ENCODE measurements at places on chromosomes 6 and 20.

DNA sequence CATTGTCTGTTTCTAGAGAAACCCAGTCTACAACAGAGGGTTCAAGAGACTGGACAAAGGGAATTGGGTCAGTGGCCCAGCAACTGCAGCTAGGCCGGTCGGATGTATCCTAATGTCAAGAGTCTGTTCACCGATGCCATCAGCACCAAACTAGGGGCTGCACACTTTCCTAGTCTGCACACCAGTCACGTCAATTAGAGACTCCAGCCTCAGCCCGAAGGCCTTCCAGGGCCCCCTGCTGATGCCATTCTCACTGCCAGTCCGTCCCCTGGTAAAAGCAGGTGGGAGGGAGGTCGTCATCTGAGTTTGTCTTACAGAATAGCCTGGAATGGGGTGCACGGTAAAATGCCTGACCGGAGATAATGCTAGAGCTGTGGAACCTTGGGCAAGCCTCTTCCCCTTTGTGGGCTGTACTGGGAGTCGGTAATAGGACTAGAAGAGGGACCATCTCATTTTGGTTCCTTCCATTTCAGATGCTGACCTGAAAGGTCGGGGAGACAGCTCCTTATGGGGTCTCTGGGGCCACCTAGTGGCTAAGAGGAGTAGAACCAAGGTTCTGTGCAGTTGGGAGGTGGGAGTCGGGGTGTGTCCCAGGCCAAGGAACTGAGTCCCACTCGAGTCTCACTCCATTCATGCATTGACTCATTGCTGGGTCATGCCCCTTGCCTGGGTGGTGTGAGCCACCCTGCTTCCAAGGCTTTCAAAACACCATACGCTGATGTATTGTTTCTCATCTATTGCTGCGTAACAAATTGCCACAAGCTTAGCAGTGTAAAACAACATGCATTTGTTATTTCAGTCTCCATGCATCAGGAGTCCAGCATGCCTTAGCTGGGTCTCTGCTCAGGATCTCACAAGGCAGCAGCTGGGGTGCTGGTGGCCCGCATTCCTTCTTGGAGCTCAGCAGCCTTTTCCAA lies 5.1 kb downstream of the SOX12 start:
- peak; percentile 48 for DNase-seq

DNA sequence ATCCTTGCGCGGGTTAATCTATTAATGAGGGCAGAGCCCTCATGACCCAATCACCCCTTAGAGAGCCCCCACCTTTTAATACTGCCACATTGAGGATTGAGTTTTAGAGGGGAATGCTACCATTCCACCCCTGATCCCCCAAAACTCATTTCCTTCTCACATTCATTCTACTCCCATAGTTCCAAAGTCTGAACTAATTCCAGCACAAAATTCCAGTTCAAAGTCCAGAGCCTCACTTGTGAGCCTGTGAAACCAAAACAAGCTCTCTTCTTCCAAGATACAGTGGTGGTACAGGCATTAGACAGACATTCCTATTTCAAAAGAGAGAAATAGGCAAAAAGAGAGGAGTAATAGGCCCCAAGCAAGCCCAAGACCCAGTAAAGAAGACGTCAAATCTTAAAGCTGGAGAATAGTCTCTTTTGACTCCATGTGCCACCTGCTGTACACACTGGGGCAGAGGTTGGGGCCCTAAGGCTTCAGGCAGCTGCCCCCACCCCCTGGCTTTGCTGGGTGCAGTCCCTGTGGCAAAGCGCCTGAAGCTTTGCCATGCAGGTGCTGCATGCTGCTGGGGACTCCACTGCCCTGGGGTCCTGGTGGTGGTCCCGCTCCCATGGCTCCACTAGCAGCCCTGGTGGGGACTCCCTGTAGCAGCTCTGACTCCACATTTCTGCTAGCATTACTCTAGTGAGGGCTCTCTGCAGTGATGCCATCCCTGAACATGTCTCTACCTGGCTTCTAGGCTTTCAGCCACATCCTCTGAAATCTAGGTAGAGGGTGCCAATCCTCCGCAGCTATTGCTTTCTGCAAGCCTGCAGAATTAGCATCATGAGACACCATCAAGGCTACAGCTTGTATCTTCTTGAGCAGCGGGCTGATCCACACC lies 41.3 kb downstream of the RSPH3 start:
- DNase-seq: no peak

DNA sequence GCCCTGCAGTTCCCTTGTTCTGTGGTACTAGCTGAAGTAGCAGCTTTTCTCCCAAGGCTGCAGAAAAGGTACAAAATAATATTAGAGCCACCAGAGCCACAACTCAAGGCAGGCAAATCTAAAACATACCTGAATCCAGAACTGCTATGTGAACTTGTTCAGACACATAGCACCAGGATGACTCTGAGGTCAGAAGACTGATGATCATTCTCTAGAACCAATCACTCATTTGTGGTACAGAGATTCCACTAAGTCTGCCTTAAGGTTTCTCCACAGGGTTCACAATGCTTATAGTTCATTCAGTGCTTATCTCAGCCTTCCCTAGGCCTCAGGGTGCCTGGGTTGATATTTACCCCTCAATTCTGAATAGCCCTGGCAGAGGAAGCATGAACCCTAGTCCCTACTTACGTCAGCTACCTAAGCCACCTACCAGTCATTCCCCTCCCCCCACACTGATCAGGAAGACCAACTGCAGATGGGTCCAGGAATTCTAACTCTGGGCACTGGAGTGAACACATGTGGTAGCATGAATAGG lies 140.9 kb upstream of the MOCS1 start:
- no peak for DNase-seq

- no peak for DNase-seq
Measured at GRCh38 chr20:22472447-22473100, 111.8 kb downstream of the FOXA2 start.

GRCh38 chr20:37529214-37529967 lies 1.7 kb upstream of the BLCAP start:
- no peak for DNase-seq

- DNase-seq: no peak
Measured at GRCh38 chr20:7695051-7695495, 245.2 kb downstream of the HAO1 start.

- DNase-seq: peak; percentile 79
Measured at GRCh38 chr20:32249030-32249738, 28.3 kb upstream of the KIF3B start.

DNA sequence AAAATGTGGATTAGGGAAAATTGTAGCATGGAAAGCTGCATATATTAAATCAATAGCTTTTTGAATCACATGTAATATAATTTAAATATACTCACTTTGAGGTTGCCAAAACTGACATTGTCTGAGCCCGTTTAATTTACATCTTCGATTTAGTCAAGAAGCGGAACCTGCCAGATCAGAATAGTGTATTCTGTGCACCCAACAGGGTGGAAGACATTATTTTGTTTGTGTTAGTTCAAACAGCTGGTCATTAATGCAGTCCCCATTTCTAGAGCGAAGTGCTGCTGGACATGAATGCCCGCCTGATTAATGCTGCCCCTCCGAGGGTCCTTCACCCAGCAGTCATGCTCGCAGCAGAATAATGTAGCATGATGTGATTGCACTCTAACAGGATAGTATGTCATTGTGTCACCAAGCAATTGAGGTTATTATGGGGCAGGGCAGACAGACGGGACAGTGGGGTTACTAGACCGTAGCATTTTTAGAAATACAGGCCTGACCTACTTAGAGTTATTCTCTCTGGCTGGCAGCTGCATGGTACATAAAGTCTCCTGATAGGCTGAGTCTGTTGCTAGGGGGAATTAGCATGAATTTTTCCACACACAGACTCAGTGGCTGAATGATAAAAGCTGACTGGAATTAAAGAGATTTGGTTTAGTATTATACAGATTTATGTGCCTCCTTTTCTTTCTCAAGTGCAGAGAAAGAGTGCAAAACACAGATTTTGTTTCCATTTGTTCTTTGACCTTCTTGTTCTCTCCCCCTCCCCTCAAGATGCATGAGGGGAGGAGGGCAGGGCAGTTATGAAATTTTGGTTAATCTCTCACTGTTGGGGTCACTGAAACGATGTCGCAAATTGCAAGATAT lies 147.1 kb downstream of the PRL start:
- DNase-seq: no peak

DNA sequence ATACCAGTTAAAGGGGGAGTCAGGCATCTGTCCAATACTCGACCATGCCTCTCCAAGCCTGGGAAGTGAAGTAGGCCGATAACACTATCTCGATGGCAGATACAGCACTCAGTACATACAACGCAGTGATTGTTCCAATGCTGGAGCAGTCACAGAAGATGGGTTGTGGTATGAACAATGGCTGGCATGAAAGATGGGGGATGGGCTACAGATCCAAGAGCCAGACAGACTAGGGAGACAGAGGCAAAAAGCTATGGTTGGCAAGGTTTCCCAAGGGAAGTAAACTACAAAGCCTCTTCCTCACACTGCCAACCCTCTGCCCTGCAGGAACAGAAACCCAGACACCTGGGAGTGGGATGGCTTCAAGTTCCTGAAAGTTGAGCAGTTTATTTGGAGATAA lies 19.2 kb downstream of the FKBP1A start:
- no peak for DNase-seq

GRCh38 chr20:49833483-49833882 lies 20.9 kb downstream of the SLC9A8 start:
- DNase-seq: no peak

- DNase-seq: no peak
Measured at GRCh38 chr6:45105170-45105820, 222.8 kb upstream of the RUNX2 start.

GRCh38 chr6:91167846-91168245 lies 581.0 kb upstream of the MAP3K7 start:
- DNase-seq: no peak

DNA sequence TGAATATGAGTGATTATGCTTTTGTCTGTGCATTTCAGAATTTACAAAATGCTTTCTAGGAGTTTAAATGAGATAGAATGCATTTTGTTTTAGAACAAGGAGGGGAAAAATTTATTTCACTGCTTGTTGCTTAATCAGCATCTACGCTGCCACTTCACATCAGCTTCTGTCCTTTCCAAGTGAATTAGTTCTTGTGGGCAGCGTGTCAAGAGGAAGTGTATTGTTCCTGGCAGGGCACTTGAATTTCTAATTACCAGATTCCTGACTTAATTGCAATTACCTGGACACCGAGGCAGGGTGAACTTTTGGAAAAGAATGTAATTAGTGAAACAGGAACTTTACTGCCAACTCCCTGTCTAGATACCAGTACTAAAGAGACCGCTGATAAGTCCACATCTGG lies 263.5 kb downstream of the TMEM242 start:
- no peak for DNase-seq

DNA sequence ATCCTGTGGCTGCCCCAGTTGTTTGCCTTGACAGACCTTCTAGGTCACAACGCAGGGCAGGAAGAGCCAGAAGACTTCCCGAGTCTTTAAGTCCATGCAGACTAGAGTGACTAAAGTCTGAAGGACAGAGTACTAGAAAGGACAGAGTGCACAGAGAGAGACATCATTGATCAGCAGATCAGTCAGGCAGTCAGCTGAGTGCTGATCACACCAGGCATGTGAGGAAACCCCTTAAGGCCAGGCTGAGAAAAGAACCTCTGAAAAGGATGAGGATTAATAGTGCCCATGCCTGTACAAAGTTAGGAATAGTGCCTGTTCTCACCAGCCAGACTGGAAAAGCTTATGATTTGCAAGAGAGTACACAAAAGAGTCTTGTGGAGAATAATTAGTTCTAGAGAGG lies 91.3 kb downstream of the CFAP61 start:
- DNase-seq: no peak

- no peak for DNase-seq
Measured at GRCh38 chr6:24859132-24859531, 60.4 kb upstream of the ARMH2 start.

DNA sequence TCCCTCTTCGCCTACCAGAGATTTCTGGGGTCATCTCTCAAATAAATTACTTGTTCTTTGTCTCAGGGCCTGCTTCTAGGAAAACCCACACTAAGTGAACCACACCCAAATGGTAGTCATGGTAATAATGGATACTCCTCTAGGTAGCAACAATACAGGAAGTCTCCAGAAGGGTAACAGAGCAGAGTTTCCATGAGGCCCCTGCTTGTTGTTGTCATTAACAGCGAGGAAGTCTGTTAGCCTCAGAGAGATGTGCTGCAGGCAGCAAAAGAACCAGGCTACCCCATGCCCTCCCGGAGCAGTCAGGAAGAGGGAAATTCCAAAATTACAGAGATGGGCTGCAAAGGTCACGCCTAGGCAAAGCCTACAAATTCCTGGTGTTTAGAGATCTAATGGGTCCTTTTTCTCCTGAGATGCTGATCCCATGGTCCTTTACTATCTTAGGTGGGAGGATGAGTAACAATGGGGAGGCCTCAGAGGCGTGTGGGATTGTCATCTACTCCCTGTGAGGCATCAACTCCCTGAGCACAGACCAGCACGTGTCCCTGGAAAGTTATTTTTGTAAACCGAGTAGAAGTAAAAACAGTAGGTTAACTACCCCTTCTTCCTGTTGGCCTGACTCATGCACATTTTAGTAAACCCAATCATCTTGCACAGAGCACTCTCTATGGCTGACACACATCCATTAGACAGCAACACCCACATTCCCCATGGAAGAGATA lies 10.1 kb downstream of the ISM1 start:
- peak; percentile 58 for DNase-seq

DNA sequence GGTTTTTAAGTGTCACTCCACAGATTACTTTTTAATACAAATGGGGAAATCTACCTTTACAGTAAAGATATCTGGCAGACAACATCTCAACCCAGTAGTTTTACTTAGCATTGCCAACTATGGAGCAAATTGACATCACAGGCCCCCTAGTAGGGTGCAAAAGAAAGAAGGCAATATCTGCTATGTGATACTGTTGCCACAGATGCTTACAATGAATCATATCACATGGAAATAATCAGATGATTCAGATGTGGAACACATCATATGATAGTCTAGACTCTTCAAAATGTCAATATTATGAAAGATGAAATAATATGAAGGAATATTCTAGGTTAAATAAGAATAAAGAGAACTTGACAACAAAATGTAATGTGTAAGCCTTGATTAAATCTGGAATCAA lies 322.5 kb downstream of the BMP2 start:
- DNase-seq: no peak

Data from stimulated activated naive CD4-positive, alpha-beta T cell (primary cell).